ENCODE measurements at places on chromosomes 4 and X.

DNA sequence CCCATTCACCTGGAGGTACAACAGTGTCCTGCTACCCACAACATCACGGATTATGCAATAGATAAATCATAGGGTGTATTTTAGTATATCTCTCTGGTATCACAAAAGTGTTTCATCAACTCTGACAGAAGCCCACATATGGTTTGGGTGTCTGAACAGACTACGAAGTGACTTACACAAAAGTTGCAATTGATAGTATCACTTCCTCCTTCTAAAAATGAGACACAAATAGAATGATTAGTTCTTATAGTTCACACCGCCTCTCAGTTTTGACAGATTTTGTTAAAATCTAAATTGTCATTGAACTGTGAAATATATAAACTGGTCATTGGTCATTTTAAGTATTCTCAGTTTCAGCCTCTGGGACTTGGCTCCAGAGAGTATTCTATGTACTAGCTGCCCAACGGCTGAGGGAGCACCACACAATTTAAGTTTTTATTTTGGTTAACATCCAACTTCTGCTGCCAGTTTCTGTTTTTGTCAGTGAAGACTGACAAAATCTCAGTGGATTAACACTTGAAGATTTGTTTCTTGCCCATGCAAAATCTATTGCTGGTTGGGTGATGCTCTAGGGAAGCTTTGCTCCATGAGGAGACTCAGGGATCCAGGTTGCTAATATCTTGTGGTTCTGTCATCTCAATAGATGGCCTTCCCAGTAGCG, 113.8 kb upstream of the PUDP start:
- no peak for DNase-seq

GRCh38 chrX:21711848-21712197, 46.1 kb downstream of the SMPX start:
- no peak for DNase-seq

GRCh38 chrX:11363069-11363594, 69.9 kb downstream of the AMELX start:
- DNase-seq = no peak

DNA sequence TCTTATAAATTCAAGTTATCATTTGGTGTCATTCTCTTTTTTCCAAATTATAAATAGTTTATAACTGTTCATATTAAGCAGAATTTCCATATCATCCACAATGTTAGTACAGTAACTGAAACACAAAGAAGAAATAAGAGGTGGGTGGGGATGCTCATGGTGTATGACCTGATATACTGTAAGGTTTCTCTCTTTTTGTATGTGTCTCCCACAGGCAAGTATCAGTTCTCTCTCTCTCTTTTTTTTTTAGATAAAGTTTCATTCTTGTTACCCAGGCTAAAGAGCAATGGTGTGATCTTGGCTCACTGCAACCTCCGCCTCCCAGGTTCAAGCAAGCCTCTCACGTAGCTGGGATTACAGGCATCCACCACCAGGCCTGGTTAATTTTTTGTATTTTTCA, 43.7 kb upstream of the UGT2A3 start:
- no peak for DNase-seq

DNA sequence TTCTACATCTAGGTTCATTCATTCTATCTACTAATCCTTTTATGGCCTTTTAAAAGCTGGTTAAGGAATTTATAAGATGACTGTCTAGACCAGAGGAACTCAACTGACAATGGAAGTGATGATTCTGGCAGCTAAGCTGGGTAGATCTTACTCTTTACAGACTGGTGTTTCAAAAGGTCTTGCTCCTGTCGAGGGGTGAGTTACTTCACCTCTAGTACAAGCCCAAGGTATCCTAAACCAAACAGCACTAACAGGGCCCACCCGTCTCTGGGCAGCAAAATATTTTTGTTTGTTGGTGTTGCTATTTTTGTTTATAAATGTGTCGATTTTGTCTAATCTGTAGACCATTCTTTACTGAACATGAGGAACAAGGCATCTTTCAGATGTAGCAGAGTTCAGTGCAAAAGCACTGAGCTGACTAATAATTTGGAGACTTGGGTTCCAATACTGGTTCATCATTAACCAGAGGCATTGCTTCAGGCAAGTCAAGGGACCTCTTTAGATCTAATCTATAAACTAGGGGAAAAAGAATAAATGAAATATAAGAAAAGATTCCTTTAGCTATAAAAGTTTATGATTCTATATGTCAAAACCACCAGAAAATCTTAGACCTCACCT, 90.3 kb upstream of the FRG1 start:
- DNase-seq = no peak

- DNase-seq = no peak
Measured at GRCh38 chr4:133719098-133719497, 482.5 kb downstream of the PABPC4L start.

DNA sequence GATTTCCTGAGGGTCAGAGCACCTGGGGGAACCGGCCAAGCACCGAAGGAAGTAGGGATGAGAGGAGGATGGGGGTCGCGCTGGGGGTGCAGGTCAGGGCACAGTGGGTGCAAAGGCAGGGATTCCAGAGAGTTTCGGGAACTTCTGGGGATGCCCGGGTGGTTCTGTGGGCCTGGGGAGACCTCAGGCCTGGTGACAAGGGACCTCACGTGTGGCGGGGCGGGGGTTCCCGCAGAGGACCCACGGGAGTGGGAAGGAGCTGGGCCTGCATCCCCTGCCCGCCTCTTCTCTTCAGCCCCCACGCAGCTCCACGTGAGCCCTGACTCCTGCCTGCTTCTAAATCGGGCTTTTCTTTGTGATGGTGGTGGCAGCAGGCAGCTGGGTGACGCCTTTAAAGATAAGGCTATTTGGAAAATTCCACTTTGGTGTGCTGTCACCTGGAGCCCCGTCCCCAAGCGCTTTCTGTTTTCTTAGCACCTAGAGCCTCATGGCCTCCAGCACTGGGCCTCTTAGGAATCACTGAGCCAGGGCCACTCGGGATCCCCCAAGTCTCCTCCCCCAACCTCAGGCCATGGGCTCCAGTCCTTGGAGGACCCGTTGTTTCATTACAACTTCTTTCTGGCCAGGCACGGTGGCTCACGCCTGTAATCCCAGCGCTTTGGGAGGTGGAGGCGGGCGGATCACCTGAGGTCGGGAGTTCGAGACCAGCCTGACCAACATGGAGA, 7.1 kb upstream of the TBC1D14 start:
- DNase-seq = no peak

- DNase-seq = no peak
Measured at GRCh38 chrX:86930419-86930818, 587.2 kb upstream of the KLHL4 start.
